Fibroblast of upper back skin (primary cell): ENCODE measurements at places on chromosomes 12 and 14.

- no peak for DNase-seq
Observed at GRCh38 chr14:99137913-99138571, 134.0 kb downstream of the BCL11B start.

DNA sequence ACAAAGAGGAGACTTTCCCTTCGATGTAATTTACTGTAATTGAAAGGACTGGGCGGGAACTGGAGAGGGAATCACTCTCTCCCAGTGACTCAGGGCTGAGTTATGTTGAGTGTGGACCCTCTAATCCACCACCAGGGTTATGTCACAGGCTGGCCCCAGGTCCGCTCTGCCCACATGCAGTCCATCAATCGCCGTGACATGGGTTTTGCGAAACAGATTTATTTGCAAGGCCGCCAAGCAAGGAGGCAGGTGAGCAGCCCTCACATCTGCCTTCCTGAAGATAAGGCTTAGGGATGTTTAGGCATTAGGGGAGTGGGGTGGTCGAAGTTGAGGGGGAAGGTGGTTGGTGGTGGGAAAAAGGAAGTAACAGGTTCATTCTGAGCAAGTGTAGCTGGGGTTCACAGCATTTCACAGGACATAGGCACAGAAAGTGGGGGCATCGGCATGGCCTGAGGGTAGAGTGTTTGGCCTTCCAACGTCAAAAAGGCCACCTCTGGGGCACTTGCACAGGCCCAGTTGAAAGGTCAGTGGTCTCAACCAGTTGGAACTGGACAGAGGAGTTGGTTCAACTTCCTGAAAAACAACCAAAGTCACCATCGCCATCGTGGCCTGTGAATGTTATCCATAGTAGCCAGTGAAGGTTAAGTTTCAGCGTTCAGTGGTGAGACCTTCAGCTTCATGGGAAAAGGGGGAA lies 66.9 kb downstream of the DNAH10 start:
- peak; percentile 3 for DNase-seq

DNA sequence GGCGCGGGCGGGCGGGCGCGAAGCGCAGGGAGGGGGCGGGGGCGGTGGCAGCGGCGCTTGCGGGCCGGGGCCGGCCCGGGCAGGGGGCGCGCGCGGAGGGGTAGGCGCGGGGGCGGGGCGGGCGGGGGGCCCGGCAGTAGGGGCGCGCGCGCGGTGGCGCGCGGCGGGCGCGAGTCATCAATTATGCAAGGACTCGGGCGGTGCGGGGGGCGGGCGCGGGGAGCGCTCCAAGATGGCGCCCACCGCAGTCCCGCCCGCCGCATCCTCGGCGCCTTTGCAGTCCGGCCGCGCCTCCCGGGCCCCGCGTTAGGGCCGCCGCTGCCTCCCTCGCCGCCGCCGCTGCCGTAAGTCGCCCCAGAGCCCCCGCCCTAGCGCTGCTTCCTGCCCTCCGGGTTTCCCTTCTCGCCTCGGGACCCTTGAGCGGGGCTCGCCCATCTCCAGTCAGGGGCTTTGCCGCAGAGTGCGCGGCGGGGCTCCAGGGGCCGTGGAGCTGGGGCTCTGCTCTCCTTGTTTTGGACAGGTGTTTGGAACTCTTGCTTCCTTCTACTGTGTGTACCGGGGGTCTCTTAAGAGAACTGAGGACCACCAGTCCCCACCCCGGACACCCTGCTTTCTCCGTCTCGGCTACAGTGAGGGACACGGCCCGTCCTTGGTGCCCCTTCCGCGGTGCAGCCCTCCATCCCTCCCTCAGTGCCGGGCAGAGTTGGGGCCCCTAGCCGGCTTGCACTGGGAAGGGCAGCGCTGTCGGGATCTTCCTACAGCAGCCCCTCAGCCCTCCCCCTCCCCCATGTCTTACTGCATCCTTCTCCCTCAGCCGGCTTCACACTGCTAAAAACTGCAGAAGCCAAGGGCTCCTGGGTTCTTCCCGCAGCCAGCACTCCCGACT lies at the start of gene SCN8A:
Gene SCN8A, plus strand, starts transcription at position 218 of the 886 bp plus-strand sequence. CDS start 71,585 bp downstream, outside the sequence.
- peak; percentile 67 for DNase-seq

- DNase-seq: no peak
Observed at GRCh38 chr14:34863844-34864243, 11.3 kb downstream of the BAZ1A start.

- DNase-seq: no peak
Observed at GRCh38 chr12:617304-617915, 45.8 kb downstream of the NINJ2 start.

DNA sequence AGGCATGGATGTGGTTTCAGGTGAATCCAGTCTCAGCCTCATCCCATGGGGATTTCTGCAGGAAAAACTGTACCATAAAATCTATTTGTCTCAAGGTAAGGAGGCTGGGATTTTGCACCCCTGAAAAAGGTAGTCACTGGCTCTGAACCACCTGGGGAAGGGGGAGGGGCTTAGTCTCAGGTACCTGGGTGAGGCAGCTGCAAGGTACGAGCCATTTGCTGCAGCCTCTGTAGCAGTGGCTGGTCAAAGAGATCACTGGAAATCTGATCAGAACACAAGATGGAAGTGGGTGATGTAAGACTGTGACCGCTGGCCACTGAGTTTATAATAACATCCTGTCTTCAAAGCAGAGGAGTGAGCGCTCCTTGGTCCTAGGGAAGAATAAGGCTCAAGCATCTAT lies 209.9 kb upstream of the NOS1 start:
- no peak for DNase-seq

DNA sequence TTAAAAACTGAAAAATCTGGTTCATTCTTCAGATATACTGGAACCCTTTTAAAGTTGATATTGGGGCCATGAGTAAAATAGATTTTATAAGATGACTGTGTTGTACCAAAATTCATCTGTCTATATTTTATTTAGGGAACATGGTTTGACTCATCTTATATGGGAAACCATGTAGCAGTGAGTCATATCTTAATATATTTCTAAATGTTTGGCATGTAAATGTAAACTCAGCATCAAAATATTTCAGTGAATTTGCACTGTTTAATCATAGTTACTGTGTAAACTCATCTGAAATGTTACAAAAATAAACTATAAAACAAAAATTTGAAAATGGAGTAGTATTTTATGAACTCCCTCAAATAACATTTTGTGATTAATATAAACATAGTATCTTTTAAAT lies 14.2 kb downstream of the PTGER2 start:
- peak; percentile 75 for DNase-seq

DNA sequence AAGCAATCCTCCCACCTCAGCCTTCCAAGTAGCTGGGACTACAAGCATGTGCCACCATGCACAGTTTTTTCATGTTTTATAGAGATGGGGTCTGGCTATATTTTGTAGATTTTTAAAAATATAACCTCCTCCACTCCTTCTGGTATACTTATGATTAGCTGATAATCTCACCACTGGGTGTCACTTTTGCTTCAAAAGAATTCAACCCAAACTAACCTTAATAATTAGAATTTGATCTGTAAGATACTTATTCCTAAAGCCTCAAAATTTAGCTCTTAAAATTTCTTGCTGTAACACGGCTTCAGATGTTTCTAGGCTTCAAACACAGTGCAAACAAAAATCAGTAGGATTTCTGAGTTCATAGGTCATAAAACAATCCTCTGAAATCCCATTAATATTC lies 130.3 kb downstream of the CEP83 start:
- DNase-seq: no peak

DNA sequence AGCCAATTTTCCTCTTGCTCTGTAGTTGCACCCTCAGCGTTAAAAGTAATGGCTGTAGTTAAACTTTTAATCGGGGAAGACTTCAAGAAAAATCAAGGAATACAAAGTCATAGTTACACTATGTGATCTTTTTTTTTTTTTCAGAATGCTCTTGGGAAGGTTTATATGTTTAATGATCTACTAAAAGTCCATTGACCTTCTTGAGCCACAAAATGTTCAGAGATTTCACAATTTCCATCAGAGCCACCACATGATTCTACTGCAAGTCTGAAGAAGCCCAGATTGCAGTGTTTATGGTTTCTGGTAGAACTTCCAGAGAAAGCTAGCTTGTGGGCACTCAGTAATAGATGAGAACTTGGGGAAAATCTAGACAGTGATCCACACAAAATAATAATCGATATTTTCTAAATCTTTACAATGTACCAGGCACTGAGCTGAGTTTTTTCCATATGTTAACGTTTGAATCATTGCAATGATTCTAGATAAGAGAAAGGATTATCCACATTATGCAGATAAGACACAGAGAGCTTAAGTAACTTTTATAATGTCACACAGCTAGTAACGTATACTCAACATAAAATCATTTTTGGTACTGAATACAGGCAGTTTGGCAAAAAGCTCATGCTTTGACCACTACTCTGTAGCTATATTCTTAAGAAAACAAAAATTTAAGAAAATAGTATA lies 38.3 kb downstream of the GYS2 start:
- DNase-seq: no peak
